GM12864 (cell line): ENCODE measurements at places on chromosomes 7 and 10.

DNA sequence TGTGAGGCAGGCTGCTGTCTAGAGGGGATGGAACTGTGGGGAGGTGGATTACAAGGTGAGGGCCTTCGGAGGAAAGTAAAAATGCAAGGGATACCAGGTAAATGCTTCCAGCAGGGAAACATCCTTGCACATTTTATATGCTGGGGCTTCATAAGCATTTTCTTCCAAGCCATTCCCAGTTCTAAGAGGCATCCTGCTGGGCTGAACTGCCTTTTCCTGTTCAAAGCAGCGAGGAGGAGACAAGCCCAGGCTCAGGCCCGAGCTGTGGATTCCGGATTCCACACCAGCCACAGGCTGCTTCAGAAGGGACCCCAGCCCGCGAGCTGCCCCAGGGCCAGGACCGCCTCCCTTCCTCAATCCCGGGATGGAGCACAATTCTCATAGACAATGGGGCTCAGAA is 249.7 kb downstream of the TNS3 start:
- no peak for DNase-seq

- no peak for DNase-seq
These were observed 3.3 kb downstream of the CUX1 start for GRCh38 chr7:101820703-101821102.

DNA sequence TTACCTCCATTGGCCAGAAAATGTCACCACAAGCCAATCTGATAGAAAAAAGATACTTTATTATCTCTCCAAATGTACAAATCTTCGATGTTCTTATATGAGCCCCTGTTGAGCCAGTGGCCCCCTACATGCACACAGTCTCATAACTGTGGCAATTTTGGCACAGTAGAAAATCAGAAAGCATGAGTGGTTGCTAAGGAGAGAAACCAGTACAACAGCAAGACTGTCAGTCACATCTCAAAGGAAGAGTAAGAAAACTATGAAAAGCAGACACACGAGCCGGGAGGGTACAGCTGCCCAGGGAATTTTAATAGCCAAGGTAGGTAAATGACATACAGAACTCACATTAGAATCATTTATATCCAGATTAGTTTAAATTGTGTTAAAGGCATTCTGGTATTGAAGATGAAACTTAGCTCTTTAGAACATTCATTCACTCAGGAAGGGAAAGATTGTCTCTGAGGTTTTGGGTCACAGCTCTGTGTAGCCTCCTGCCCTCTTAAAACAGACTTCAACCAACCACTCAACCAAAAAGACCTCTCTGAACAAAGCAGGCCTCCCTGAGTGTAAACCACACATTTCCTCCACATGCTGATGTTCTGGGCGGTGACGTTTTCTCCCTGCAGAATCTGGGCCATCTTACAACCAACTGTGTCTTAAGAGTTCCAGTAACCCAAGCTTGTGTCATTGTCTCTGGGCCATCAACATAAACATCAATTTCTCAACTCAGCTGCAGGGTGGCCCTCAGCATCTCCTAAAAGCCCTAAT is 80.8 kb upstream of the ADAM12 start:
- DNase-seq: no peak

- DNase-seq: no peak
These were observed 866.5 kb upstream of the GHITM start for GRCh38 chr10:83272666-83273434.

DNA sequence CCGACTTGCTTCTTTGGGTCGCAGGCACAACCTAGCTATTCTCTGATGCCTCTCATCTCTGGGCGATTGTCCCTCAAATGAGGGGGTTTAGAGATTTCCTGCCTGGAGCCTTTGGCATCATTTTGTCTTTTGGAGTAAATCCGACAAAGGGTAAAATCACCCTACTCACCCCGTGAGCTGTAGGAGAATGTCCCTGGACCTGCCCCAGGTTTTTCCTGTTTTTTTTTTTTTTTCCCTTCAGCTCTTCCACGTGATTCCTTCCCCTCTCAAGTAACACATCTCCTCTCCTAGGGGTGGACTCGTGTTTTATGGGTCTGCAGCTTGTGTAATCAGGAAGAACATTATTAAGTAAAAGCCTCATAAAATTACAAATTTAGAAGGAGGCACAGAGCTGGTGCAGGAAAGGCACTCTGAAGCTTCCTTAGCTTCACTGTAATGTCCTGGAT is 128.4 kb upstream of the ZNF746 start:
- no peak for DNase-seq

GRCh38 chr7:31119249-31119648 is 67.1 kb downstream of the ADCYAP1R1 start:
- no peak for DNase-seq

- no peak for DNase-seq
These were observed 14.1 kb upstream of the AKR1B10 start for GRCh38 chr7:134513169-134513752.

DNA sequence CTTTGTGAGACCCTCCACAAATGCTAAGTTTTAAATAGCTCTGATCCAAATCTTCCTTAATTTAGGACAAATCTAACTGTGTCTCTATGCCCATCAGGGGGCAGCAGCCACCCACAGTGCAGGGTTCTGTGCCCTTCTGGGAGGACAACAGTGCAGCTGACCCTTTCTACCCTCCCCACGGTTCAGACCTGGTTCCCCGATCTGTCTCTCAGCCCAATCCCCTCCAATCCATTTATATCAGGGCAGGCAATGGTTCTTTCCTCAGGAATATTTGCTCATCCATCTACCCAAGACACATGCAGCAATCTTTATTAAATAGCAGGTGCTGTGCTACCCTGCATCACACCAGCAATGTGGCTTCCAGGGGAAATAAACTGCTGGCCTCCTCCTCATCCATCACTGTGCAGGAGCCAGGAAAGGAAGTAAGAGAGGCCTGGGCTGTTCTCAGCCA is 4.0 kb upstream of the RBM28 start:
- DNase-seq: no peak

DNA sequence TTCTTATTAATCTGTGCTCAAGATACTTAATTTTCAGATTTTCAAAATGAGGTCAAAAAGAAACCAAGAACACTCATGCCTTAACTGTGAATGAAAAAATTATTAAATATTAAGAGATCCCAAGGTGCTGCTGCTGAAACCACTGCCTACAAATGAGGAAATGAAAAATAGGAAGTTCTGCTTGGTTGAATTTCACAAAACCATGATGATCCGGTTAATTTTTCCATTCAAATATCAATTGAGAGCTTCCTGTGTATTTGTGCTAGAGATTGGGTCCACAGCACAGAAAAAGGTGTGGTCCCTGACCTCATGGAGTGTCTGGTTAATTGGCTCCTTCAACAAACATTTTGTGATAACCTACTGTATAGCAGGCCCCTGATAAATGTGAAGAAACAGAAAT is 132.7 kb upstream of the YAE1 start:
- DNase-seq: no peak

DNA sequence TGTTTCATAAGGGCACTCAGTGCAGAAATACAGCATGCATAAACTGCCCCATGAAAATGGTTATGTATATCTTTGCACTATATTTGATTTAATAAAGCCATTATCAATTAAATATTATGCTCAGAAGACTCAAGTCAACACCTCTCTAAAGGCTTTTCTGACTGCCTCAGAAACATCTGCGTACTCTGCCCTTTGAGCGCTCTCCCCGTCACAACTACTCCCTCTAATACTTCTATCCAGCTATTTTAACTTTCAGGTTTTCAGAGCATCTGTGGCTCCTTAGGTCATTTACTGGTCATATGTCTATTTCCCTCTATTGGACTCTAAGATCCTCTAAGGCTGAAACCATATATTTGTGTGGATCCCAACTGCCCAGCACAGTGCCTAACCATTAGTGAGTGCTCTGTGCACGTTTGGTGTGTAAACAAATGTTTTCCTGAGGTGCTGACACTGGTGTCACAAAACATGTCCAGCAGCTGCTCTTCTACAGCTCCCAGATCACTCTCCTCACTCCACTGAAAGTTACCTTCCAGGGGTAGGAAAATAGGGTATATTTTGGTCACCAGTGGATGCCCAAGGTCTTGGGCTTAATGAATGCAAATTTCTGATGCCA is 179.1 kb downstream of the BTAF1 start:
- no peak for DNase-seq

DNA sequence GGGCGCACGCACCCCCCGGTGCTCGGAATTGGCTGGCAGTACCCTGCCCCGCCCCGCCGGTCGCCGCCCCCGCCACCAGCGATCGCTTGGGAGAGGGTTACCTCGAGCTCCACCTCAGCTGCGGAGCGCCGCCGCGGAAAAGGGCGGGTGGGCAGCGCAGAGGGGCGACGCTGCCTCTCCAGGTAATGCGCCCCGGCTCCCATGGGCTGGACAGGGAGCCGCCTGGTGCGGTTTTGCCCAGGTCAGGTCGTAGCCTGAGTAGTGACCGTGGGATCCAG is 1.3 kb downstream of the PFKFB3 start:
- DNase-seq: no peak

GRCh38 chr7:3634396-3634795 is 333.3 kb downstream of the SDK1 start:
- no peak for DNase-seq

- no peak for DNase-seq
These were observed 4.7 kb downstream of the ZNF786 start for GRCh38 chr7:149085866-149086265.

DNA sequence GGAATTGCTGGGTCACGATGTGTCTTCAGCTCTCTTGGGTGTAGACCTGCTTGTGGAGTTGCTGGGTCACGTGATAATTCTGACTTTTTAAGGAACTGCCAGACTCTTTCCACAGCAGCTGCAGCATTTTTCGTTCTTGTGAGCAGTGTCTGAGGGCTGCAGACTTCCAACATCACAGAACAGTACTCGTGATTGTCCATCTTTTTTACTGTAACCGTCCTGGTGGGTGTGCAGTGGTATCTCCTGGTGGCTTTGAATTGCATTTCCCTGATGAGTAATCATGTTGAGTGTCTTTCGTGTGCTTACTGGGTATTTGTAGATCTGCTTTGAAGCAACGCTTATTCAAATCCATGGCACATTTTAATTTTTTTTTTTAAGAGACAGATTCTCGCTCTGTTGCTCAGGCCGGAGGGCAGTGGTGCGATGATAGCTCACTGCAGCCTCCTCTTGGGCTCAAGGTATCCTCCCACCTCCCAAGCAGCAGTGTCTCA is 22.7 kb downstream of the INPP5A start:
- no peak for DNase-seq

- no peak for DNase-seq
These were observed 98.5 kb downstream of the ST7 start for GRCh38 chr7:117051808-117052207.

GRCh38 chr10:124069341-124070264 is 23.8 kb downstream of the CHST15 start:
- no peak for DNase-seq

GRCh38 chr10:75772153-75772887 is 340.9 kb downstream of the LRMDA start:
- DNase-seq: no peak

DNA sequence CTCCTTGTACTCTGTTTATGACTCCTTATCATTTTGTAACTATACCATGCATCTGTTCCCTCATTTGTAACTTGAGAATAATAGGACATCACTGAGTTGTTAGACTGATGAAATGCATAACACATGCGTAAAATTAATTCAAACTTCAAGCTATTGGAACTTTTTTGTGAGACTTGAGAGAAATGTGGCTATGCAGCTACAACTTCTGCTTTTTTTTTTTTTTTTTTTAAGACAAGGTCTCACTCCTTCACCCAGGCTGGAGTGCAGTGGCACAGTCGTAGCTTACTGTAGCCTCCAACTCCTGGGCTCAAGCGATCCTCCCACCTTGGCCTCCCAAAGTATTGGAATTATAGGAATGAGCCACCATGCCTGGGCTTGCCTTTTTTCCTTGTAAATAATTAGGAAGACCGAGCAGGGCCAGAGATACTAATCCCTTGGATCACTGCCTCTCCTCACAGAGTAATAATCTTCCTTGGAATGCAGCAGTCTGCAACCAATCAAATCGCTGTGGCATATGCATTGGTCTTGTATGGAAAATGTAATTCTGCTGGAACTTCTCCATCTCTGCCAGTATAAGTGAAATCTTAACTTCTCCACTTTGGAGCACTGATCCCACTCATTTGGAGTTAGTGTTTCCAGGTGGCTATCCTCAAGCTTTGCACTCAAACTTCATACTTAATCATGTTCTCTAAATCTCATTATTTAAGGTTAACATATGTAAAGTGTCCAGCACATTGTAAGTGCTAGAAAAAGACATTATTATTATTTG is 2.0 kb upstream of the PANK1 start:
- DNase-seq: no peak

GRCh38 chr7:44748045-44748947 is at the start of gene ZMIZ2:
ZMIZ2 (plus strand) TSS chr7:44748847; CDS start chr7:44756250, 7,403 bp downstream.
- DNase-seq: no peak

DNA sequence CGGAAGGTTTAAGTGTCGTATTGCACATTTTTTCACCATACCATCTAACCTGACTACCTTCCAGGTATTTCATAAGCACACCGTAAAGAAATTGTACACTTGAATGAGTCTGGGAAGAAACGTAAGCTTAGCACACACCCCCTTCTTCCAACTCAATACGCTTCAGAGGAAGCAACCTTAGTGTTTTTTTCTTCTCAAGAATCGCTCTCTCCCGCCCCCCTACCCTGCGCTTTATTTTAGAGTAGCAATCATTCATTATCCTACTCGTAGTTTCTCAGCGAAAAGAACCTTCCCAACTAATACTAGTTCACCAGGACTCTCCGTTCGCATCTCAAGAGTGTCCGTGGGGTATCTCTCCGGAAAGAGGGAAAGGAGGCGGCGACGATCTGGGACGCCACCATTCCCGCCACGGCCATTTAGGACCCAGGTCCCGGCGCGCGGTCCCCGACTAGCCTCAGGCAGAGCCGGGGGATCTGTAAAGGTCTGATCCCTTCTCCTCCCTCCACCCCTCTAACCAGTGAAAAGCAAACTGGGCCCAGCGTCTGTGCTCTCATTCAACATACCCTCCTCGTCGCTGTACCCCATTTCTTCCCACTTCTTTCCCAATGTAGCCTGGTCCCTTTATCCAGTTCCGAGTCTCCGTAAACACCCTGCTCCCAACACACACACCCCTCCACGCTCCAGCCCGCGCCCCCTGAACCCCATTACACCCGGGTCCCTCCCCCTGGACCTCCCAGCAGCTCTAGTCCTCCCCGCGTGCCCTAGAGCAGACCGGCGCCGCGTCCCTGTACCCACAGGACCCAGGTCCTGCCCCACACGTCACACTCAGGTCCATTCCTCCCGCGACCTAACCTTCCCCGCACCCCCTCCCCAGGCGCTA is 16.0 kb downstream of the MYOZ1 start:
- DNase-seq: no peak

GRCh38 chr10:70333268-70333667 is 49.2 kb downstream of the LRRC20 start:
- DNase-seq: no peak

- no peak for DNase-seq
These were observed 1.2 kb downstream of the HMX2 start for GRCh38 chr10:123149162-123149567.

DNA sequence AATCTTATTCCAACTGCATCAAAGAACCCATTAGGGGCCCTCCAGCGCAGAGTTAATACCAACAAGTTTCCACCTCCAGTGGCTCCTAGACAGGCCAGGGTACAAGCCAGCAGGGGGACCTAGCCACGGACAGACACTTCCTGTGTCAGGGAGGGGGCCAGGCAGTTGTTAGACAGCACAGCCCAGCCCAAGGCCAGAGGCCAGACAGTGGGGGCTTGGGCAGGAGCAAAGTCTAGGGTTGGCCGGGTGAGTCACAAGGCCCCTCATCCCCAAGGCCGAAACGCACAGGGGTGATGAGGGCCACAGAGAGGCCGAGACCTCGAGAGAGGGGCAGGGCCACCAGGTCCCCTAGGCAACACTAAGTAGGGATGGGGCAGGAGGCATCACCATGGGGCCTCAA is 19.3 kb upstream of the OPTN start:
- no peak for DNase-seq
